ENCODE measurements at places on chromosomes 4 and X.

DNA sequence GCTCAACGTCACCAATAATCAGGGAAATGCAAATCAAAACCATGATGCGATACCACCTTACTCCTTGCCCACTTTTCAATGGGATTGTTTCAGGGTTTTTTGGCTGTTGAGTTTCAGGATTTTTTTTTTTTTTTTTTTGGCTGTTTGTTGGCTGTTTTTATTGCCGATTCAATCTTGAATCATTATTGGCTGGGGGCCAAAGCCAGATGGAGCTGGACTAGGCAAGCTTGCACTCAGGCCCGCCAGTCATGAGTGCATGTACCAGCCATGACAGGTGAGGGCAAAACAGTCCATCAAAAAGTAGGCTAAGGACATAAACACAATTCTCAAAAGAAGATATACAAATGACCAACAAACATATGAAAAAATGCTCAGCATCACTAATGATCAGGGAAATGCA, 13.3 kb downstream of the YIPF7 start:
- no peak overlapping the region for H3K27ac ChIP-seq
- no peaks in the 10 kb centered on the region for H3K4me1 ChIP-seq
- DNase-seq: no peak
- H3K27me3 ChIP-seq: peaks cover 23% of the 10 kb centered on the region

- H3K27ac ChIP-seq: no peak overlapping the region
- H3K36me3 ChIP-seq: no peaks in the 10 kb centered on the region
- no peak for DNase-seq
- no peak overlapping the region for H3K4me3 ChIP-seq
- H3K4me1 ChIP-seq: peaks cover 6% of the 10 kb centered on the region
Measured at GRCh38 chr4:112765317-112765974, 128.5 kb downstream of the LARP7 start.

DNA sequence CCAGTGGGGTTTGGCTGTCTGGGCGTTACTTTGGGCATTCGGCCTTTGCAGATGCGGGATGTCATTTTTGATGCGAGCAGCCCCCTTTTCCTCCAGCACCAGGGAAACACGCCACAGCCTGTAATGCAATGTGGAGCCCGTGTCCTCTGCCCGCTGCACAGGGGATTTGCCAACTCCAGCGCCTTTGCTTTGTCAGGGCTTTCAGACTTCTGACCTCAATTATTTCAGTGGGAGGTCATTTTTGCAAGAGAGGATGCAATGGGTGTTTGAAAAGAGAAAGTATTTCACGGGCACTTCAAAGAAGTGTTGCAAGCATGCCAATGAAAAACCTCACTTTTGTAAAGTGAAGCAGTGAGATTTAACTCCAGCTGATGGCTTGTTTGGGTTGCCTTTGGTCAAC, 11.5 kb downstream of the CLCN4 start:
- H3K4me3 ChIP-seq: no peak overlapping the region
- H3K27me3 ChIP-seq: peaks cover 26% of the 10 kb centered on the region
- peaks cover 19% of the 10 kb centered on the region for H3K4me1 ChIP-seq
- no peak for DNase-seq

DNA sequence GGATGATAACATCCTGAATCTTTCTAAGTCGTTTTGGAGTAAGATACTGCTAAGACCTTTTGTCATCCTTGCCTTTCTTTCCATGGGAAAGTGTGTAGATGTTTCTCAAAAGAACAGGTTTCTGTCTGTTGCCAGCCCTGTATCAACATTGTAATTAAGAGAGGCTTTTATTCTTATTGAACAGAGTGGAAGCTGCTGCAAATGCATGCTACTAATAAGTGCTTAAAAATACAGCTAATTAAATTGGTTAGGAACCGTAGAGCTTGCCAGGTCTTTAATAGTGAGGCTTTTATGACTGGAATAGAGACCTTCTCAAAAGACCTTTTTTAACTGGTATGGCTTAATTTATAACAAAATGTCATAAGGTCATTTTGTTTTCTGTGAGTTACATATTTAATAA, 34.4 kb downstream of the INTU start:
- no peak overlapping the region for H3K27ac ChIP-seq
- H3K4me1 ChIP-seq: no peaks in the 10 kb centered on the region
- no peaks in the 10 kb centered on the region for H3K36me3 ChIP-seq
- no peak for DNase-seq
- H3K4me3 ChIP-seq: no peak overlapping the region

- no peak overlapping the region for H3K27ac ChIP-seq
- H3K27me3 ChIP-seq: no peaks in the 10 kb centered on the region
- no peak for DNase-seq
- H3K4me3 ChIP-seq: no peak overlapping the region
Measured at GRCh38 chr4:8648296-8648695, 55.7 kb downstream of the CPZ start.

DNA sequence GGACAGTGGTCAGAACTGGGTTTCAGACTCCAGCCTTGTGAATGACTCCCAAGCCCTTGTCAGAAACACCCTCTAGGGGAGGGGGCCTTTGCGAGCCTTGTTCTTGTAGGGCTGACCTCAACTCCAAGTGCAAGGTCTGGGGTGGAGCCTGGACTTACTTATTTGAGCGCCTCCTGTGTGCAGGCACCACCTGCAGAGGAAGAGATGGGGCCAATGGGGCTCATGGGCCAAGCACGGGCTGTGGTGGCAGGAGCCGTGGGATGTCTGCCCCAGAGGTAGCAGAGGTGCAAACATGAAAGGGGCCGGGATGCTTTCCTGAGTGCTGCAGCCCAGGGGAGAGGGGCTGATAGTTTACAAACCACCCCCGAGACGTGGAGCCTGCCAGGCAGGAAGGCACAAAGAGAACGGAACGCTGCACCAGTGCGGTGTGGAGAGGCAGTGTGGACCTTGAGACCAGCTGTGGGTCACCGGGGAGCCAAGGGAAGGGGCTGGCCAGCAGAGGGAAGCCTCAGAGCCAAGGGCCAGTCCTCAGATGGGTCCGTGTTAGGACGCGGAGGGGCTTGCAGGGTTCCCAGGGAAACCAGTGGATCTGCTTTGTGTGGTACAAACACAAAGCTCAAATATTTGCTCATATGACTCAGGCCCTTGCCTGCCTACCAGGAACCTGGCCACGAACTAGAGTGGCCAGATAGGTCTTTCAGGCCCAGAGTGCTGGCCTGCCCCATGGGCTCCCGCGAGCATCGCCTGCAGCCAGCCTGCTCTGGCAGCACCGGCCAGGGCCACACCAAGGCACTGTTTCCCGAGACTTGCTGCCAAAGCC, 8.7 kb upstream of the TADA2B start:
- H3K4me3 ChIP-seq: no peak overlapping the region
- H3K27ac ChIP-seq: no peak overlapping the region
- peaks cover 8% of the 10 kb centered on the region for H3K4me1 ChIP-seq
- H3K27me3 ChIP-seq: no peaks in the 10 kb centered on the region
- H3K36me3 ChIP-seq: peaks cover 2% of the 10 kb centered on the region

DNA sequence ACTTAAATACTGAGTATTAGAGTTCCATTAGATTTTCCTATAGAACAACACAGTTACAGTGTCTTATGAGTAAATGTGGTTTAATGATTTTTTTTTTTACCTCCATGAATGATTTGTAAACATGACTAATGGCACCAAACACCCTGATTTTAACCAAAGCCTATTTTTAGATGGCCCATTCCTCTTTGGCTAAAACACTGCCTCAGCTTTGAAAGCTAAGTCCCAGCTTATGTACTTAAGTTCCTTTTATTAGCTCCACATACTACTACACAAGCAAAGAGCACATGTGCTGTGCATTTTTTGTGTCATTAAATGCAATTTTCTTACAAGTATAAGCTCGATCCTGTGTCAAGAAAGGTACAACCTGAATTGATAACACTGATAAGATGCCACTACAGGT, 575.6 kb upstream of the PITX2 start:
- H3K27ac ChIP-seq: no peak overlapping the region
- H3K4me3 ChIP-seq: no peak overlapping the region
- no peaks in the 10 kb centered on the region for H3K27me3 ChIP-seq
- no peak for DNase-seq
- H3K4me1 ChIP-seq: no peaks in the 10 kb centered on the region

GRCh38 chr4:79048878-79049277, 109.6 kb upstream of the PAQR3 start:
- DNase-seq: no peak
- no peaks in the 10 kb centered on the region for H3K36me3 ChIP-seq
- H3K27me3 ChIP-seq: no peaks in the 10 kb centered on the region

- no peaks in the 10 kb centered on the region for H3K27me3 ChIP-seq
- H3K4me1 ChIP-seq: peaks cover 47% of the 10 kb centered on the region
- H3K4me3 ChIP-seq: no peak overlapping the region
- no peak overlapping the region for H3K27ac ChIP-seq
- DNase-seq: no peak
Measured at GRCh38 chr4:105162123-105162796, 15.6 kb downstream of the TET2 start.

GRCh38 chr4:183200453-183200852, 101.4 kb downstream of the WWC2 start:
- H3K27ac ChIP-seq: no peak overlapping the region
- H3K4me1 ChIP-seq: no peaks in the 10 kb centered on the region
- H3K4me3 ChIP-seq: no peak overlapping the region
- no peaks in the 10 kb centered on the region for H3K27me3 ChIP-seq
- no peak for DNase-seq

- no peak overlapping the region for H3K4me3 ChIP-seq
- H3K36me3 ChIP-seq: no peaks in the 10 kb centered on the region
- DNase-seq: no peak
- peaks cover 5% of the 10 kb centered on the region for H3K27me3 ChIP-seq
- H3K4me1 ChIP-seq: no peaks in the 10 kb centered on the region
Measured at GRCh38 chr4:7267829-7268228, 75.5 kb downstream of the SORCS2 start.

- no peaks in the 10 kb centered on the region for H3K4me1 ChIP-seq
- DNase-seq: no peak
- no peaks in the 10 kb centered on the region for H3K36me3 ChIP-seq
- peaks cover 22% of the 10 kb centered on the region for H3K27me3 ChIP-seq
Measured at GRCh38 chr4:111985426-111985825, 159.8 kb upstream of the FAM241A start.

DNA sequence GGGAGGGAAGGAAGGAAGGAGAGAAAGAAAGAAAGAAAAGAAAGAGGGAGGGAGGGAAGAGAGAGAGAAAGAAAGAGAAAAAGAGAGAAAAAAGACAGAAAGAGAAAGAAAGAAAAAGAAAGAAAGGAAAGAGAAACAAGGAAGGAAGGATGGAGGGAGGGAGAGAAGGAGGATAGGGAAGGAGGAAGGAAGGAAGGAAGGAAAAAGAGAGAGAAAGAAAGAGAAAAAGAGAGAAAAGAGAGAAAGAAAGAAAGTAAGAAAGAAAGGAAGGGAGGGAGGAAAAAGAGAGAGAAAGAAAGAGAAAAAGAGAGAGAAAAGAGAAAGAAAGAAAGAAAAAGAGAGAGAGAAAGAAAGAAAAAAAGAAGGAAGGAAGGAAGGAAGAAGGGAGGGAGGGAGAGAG, 105.8 kb upstream of the RBPJ start:
- no peak overlapping the region for H3K4me3 ChIP-seq
- DNase-seq: no peak
- peaks cover 52% of the 10 kb centered on the region for H3K27me3 ChIP-seq

DNA sequence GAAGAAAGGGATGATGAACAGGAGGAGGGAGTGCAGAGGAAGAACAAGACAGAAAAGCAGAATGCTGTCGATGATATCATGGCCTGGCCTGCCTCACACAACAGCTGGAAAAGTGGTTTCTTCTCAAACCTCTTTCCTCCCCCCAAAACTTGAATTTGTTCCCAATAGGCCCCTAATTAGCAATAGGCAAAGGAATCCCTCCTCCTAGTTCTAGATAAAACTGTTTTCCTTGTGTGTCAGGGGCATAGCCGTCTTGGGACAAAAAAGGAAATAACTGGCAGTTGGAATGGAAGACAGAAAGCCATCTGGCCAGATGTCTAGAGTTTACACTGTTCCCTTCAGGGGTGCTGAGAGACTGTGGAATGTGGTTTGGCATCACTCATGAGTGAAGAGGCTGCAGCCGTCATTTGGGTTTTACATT, 177.8 kb upstream of the C1QTNF7 start:
- no peaks in the 10 kb centered on the region for H3K27me3 ChIP-seq
- H3K36me3 ChIP-seq: no peaks in the 10 kb centered on the region
- no peak overlapping the region for H3K4me3 ChIP-seq
- no peak overlapping the region for H3K27ac ChIP-seq
- no peak for DNase-seq
- H3K4me1 ChIP-seq: peaks cover 9% of the 10 kb centered on the region

- no peak for DNase-seq
- no peak overlapping the region for H3K4me3 ChIP-seq
- H3K27me3 ChIP-seq: no peaks in the 10 kb centered on the region
Measured at GRCh38 chrX:155718972-155719586, 106.3 kb upstream of the TMLHE start.

DNA sequence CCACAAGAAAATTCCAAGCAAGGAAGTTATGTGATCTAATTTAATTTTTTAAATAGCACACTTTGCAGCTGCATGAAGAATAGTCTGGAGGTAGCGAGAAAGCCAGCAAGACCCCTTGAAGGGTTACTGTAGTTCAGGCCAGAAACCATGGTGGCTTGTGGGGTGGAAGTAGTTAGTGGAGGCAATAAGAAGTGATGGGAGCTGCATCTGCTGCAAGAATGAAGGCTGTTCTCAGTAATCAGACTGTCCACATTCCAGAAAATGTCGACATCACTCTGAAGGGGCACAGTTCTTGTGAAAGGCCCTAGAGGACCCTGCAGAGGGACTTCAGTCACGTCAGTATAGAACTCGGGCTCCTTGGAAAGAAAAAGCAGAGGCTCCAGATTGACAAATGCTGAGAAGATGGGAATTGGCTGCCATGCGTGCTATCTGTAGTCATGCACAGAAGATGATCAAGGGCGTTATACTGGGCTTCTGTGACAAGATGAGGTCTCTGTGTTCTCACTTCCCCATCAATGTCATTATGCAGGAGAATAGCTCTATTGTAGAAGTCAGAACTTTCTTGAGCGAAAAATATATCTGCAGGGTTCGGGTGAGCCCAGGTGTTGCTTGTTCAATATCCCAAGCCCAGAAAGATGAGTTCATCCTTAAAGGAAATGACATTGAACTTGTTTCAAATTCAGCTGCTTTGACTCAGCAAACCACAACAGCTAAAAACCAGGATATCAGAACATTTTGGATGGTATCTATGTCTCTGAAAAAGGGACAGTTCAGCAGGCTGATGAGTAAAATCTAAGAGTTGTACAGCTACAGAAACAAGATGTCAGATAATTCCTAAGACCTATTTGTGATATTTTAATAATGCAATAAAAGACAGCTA, 254.2 kb downstream of the CBR4 start:
- H3K27me3 ChIP-seq: peaks cover 17% of the 10 kb centered on the region
- no peak overlapping the region for H3K27ac ChIP-seq
- no peak overlapping the region for H3K4me3 ChIP-seq

- H3K27ac ChIP-seq: peak overlapping the region; percentile 89
- H3K36me3 ChIP-seq: peaks cover 14% of the 10 kb centered on the region
- peak overlapping the region; percentile 81 for H3K4me3 ChIP-seq
Measured at GRCh38 chrX:53080628-53081580, 1.3 kb upstream of the TSPYL2 start.

DNA sequence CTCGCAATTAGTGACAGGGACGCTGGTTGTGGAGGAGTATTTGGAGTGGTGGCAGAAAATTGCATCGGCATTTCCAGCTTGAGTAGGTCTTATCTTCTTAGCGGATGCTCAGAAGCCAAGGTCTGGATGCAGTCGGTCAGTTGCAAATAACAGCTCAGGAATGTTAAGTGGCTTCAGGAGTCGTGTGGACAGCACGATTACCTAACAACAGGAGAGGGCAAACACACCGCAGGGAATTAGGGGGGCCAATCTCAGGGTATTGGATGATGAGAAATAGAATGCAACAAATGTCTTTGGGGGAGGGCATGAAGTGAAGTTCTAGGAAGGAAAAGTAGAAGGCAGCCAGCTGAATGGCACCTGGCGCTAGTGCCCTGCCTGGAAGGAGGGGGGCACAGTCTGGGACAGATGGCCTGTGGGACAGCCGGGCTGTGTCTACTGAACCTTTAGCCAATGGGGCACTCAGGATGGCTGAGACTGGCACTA, 11.8 kb downstream of the RASL11B start:
- no peak overlapping the region for H3K4me3 ChIP-seq
- H3K27ac ChIP-seq: no peak overlapping the region
- DNase-seq: no peak

All from activated T-cell treated with anti-CD3 and anti-CD28 coated beads, Interleukin-2, amount 50 U/mL, for 72 hours (primary cell).